Hematopoietic multipotent progenitor cell treated with erythropoietin and hydrocortisone succinate and interleukin-3 and kit ligand, for 15 days (in vitro differentiated cells): ENCODE measurements at places on chromosomes 7 and 10.

- no peak for DNase-seq
Observed at GRCh38 chr10:50211670-50212069, 39.6 kb downstream of the ASAH2 start.

- DNase-seq, result no peak
Observed at GRCh38 chr10:122132882-122133565, 138.1 kb upstream of the BTBD16 start.

DNA sequence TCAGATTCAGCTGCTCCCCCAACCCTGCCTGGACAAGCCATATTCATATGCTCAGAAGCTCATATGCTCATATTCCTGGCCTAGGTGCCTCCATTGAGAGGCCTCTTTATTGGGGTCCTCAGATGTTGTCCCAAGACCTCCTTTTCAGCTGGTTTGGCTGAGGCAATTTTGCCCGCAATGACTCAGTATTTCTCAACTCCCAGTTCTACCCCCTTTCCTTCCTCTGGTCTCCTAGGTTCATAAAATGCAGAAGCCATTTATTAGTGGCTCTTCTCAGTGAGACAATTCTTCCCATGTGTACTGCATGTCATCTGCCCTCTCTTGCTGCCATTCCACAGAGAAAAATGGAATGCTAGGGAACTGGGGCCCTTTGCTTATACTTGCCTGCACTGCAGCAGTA is 110.7 kb downstream of the INHBA start:
- no peak for DNase-seq

DNA sequence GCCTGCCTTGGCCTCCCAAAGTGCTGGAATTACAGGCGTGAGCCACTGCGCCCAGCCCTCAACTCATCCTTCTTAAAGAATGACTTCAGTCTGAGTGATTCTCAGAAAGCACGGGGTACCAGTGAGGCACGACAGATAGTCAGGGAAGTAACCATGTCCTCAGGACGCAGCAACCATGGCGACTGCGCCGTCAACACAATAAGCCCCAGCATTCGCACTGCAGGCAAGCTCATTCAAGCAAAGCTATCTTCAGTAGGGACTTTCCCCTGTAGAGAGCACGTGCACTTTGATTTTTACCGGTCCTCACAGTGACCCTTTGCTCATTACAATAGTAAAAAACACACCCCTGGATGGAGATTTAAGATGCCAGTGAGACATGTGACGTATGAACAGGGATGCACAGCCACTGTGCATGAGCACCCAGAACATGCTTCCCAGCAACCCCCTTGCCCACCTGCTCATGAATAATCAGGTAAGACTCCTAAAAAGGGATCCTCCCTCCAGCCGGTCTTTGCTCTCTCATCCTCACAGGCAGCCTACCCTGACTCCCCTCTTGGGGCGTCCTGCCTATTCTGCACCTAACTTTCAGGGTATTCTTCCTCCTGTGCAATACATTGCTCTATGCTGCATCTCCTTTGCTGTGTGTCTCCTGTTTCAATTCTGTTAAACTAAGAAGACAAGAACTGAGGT is 9.1 kb downstream of the WDR86 start:
- DNase-seq, result no peak

DNA sequence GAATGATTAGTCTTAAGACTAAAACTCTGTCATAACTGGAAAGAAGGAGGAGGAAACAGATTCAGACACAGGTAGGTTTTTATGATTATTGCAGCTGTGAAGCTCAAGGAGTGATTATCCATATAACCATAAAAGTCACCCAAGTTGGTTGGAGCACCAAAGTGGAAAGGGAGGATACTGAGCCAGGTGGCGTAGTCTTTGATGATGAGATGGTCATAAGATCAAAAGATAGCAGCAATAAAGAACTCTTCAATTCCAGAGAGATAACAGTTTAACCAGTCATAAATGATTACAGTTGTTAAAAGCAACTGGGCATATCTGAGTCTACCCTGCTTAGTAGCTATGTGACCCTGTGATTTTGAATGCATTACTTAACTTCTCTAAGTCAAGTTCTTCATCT is 8.4 kb downstream of the ABCB1 start:
- DNase-seq, result no peak

DNA sequence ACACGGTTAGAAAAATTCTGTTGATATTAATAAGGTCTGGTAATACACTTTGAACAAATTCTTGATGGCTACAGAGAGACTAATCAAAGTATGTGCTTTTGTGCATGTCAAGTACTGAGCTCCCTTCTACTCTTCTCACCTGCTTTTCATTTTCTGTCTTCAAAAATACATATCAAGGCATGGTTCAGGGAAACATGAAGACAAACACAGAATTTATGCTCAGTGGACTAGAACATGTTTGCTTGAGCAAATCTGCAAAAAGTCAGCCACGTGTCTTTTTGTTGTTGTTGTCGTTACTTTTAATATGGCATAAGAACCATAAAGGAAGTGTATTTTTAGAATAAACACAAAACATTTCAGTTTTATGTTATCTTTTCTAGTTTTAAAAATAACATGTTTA is 21.9 kb downstream of the CDK13 start:
- no peak for DNase-seq

DNA sequence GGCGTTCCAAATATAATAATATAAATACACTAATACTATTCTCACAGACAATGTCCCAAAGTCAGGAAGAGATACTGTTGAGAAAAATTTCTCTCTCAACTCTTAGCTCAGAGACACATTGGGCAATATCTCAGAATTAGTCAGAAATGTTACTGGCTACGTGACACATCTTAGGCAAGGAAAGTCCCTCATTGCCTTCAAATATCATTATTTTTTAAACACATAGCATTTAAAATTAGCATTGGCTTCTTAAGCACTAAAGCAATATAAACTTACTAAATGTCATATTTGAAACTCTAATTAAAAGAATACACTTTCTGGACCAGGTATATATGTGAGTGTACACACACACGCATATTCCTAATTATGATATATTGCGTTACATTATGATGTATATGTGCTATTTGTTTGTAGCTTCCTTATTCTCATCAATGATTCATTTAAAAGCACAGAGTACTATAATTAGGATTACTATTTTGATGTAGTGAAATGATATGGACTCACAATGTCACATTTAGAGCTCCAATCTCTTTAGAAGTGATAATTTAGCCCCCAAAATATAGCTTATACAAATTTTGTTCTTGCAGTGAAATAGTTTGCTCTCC is 255.8 kb downstream of the TWIST1 start:
- no peak for DNase-seq

GRCh38 chr7:90771281-90771680 is 175.2 kb downstream of the CDK14 start:
- DNase-seq, result no peak

- no peak for DNase-seq
Observed at GRCh38 chr10:50648089-50648934, 24.6 kb upstream of the SGMS1 start.

GRCh38 chr10:8049865-8050555 is 4.5 kb upstream of the GATA3 start:
- DNase-seq, result no peak

DNA sequence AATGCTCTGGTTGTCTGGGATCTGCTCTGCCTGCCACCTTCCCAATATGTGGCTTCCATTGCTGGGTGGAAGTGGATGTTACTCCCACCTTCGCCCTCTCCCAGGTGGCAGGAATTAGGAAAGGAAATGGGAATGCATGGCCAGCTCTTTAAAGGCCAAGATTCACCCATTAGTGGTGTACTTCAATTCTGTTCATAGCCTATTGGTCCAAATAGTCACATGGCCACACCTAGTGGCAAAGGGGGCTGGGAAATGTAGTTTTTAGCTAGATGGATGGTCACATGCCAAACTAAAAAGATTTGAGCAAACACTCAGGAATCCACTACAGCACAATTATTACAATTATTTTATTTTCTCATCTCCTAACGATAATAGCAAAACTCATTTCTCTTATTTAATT is 135.1 kb downstream of the NPY start:
- DNase-seq, result no peak

DNA sequence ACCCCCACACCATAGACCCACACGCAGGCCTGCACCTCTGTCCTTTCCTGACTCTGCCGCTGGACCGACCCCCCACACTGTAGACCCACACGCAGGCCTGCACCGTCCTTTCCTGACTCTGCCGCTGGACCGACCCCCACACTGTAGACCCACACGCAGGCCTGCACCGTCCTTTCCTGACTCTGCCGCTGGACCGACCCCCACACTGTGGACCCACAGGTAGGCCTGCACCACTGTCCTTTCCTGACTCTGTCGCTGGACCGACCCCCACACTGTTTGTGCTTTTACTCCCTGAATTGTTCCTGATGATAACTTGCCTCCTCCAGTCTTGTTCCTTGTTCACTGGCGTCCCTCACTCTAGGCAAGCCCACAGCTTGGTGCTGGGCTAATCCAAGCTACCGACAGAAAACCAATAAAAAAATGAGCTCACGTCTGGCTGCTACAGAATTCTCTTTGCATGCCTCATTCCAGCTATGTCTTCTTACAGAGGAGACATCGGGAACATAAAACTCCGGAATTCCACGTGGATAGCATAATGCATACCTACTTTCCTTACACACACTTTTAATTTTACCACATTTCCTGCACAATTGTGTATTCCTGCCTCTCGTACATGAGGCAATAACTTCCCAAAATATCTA is 494.3 kb downstream of the PTPRN2 start:
- DNase-seq, result no peak

DNA sequence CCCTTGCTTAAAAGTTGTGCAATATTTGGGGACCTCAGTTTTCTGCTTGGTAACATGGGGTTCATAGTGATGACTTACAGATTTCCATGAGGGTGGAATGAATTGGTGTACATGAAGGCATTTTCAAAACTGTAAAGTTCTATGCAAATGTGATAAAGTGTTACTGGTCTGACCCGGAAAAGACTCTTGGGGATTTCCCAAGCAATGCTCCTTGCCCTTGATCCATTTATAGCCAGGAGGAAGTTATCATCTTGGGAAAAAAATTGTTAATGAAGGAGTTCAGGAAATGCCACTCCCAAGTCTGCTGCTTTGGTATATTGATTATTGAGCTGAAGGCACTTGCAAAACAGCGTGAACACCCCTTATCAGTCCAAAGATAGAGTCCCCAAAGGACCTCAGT is 96.3 kb upstream of the ZPBP start:
- DNase-seq, result no peak

- no peak for DNase-seq
Observed at GRCh38 chr10:108598320-108598695, 1325.0 kb downstream of the XPNPEP1 start.

GRCh38 chr7:151181011-151181431 is 6.0 kb downstream of the ASB10 start:
- DNase-seq, result no peak

- no peak for DNase-seq
Observed at GRCh38 chr7:32042900-32043299, 27.3 kb downstream of the PDE1C start.

DNA sequence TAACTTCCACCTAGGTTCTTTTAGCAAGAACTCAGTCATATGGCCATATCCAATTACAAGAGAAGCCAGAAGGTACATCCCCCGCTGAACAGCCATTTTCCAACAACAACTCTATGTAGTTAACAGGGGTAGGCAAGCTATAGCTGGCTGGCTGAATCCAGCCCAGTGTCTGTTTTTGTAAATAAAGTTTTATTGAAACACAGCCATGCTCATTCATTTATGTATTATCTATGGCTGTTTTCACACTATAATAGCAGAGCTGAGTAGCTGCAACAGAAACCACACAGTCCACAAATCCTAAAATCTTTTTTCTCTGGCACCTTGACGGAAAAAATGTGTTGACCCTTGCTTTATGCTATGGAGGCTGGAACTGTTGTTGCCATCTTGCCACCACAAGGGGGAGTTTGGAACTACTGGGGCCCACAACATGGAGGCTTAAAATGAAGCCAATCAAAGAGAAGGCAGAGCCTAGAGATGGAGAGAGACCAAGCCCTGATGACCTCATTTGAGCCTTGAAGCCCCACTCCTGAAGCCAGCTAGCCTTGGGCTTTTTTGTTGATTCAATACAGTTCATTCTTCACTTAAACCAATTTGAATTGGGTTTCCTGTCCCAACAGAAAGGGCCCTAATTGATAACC is 33.3 kb upstream of the XPNPEP1 start:
- DNase-seq, result peak; percentile 63

GRCh38 chr7:131633342-131633843 is 77.0 kb upstream of the PODXL start:
- no peak for DNase-seq

GRCh38 chr10:3336673-3337293 is 164.2 kb upstream of the PITRM1 start:
- no peak for DNase-seq

- DNase-seq, result no peak
Observed at GRCh38 chr7:35570937-35571336, 124.0 kb downstream of the HERPUD2 start.

DNA sequence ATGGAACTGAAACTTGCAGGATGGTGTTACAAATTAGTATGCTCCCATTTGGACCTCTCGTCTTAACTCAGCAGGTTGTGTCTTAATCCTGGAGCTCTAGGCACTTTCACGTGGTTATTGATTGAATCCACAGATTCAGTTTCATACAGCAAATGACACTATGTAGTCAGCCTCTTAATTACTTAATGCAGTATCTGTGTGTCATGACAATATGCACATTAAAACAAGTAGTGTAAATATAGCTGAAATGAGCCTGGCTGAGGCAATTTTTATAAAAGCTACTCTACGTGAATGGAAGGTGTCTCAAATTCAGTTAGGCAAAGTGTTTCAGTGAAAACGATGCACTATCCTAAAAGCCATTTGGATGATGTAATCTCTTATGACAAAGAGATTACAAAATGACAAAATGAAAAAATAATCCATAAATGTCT is 86.8 kb downstream of the CD36 start:
- DNase-seq, result no peak

- peak; percentile 20 for DNase-seq
Observed at GRCh38 chr10:123009105-123009820, 457 bp downstream of the ACADSB start.

DNA sequence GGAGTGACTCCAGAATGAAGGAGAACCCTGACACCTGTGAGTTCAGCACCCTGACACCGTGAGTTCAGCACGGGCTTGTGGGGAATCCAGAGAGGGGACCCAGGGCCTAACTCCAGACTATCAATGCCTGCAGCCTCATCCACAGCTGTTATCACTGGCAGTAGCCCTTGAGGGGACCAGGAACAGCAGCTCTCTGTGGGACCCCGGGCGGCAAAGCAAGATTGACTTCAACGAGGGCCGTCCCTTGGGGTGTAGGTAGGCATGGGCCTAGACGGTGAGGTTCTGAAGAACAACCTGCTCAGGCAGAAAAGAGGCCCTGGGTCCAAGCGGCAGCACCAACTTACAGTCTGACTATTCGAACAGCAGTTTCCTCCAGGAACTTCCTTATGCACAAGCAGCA is 8.9 kb downstream of the GRID1 start:
- no peak for DNase-seq

DNA sequence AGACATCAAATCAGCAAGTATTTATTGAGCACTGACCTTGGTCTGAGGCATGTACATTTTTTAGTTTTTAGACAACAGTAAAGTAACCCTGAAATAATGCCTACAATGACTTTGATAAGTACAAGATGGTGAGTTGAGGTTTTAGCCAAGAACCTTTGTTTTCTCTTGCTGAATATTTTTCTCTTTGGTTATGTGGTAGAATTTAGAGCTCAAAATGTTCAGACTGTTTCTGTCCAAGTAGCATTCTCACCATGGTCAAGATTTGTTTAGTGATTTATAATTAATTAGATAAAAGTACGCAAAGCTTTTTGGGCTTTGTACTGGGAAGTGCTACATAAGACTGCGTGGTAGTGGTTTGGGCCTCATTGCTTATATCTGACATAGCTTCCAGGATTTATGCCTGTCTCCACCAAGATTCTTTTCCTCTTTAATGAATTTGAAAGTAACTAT is 102.4 kb downstream of the KAT6B start:
- DNase-seq, result no peak
